ENCODE measurements at places on chromosomes 7 and 10. TPM values are rescaled to one million over a fixed set of nuclear protein-coding genes. Genes with fewer than 3 reads are reported as not detected.

DNA sequence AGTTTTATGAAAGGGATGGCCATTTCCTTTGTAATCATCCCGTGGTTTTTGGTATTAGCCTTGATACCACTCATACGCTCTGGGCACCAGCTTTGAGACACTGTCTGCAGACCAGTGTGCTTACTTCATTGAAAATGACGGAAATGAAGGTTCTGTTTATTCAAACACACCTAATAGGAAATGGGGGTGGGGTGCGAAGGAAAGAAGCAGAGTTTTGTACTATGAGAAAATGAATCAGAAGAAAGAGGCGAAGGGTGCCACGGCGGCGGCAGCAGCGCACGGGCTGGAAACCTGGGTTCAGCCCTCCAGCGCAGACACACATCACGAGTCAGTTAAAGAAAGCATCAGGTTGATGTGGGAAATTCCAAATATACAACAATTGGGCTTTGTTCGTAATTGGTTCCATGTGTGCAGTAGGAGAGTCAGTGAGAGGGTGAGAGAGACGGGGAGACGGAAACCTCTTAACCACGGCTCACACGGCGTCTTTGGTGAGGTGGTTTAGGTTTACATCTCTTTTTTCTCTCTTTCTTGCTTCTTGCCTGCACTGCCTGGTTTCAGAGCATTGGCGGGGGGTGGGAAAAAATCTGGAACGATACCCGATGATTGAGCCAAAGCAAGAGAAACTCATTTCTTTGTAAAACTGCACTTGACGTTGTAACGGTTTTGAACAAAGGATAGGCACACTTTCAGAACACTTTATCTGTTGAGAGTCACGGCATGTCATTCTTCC lies 321.2 kb downstream of the FRMD4A start:
- peak overlapping the region; percentile 88 for H3K4me3 ChIP-seq
- peak overlapping the region; percentile 73 for H3K27ac ChIP-seq
- H3K36me3 ChIP-seq = no peaks in the 10 kb centered on the region
- H3K27me3 ChIP-seq = no peaks in the 10 kb centered on the region

GRCh38 chr7:17300012-17300411 lies 1.6 kb downstream of the AHR start:
- peak overlapping the region; percentile 93 for H3K27ac ChIP-seq
- H3K4me1 ChIP-seq = peaks cover 52% of the 10 kb centered on the region
- no peak for DNase-seq

- peak overlapping the region; percentile 92 for H3K27ac ChIP-seq
- peaks cover 23% of the 10 kb centered on the region for H3K36me3 ChIP-seq
- no peaks in the 10 kb centered on the region for H3K27me3 ChIP-seq
- H3K4me1 ChIP-seq = peaks cover 45% of the 10 kb centered on the region
- no peak overlapping the region for H3K4me3 ChIP-seq
Observed at GRCh38 chr10:102400076-102400475, 4.6 kb downstream of the NFKB2 start.

DNA sequence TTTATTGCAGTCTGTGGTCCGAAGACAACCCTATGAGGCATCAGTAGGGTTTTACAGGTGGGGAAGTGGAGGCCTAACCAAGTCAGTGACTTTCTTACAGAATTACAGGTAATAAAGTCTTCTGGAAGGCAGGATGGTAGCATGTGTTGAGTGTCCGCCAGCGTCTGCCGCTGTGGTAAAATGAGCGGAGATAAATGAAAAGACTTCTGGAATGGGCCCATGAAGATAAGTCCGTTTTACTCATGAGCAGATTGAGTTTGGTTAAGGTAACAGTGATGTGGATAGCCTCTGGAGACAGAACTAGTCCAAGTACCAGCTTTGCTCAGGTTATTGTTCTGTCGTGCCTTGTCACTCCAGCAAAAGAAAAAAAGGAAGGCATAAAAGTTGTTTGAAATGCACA lies 966 bp downstream of the FBH1 start:
- no peaks in the 10 kb centered on the region for H3K27me3 ChIP-seq
- peak overlapping the region; percentile 81 for H3K27ac ChIP-seq
- peak; percentile 11 for DNase-seq

DNA sequence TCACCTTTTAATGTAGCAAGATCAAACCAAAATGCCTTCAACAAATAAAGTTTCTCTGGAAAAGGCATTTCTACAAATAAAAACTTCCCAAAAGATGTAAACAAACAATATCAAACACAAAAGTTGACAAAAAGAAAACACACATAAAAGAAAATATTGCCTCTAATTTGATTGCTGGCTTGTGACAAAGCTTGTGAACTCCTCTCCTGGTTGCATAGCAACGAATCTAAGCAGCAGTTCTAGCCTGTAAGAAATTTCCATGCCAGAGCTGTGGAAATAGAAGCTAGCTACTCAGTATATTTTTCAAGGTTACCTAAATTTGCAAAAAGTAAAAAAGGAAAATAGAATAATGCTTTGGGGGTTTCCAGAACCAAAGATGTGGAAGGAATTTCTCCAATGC lies 173.9 kb upstream of the CDK1 start:
- H3K27me3 ChIP-seq = no peaks in the 10 kb centered on the region
- no peak for DNase-seq
- H3K4me3 ChIP-seq = no peak overlapping the region
- H3K4me1 ChIP-seq = no peaks in the 10 kb centered on the region
- H3K27ac ChIP-seq = no peak overlapping the region
- no peaks in the 10 kb centered on the region for H3K36me3 ChIP-seq

GRCh38 chr7:87604264-87604663 lies 3.6 kb upstream of the ABCB1 start:
- H3K36me3 ChIP-seq = no peaks in the 10 kb centered on the region
- H3K27ac ChIP-seq = no peak overlapping the region
- H3K4me1 ChIP-seq = peaks cover 11% of the 10 kb centered on the region
- peaks cover 17% of the 10 kb centered on the region for H3K27me3 ChIP-seq

DNA sequence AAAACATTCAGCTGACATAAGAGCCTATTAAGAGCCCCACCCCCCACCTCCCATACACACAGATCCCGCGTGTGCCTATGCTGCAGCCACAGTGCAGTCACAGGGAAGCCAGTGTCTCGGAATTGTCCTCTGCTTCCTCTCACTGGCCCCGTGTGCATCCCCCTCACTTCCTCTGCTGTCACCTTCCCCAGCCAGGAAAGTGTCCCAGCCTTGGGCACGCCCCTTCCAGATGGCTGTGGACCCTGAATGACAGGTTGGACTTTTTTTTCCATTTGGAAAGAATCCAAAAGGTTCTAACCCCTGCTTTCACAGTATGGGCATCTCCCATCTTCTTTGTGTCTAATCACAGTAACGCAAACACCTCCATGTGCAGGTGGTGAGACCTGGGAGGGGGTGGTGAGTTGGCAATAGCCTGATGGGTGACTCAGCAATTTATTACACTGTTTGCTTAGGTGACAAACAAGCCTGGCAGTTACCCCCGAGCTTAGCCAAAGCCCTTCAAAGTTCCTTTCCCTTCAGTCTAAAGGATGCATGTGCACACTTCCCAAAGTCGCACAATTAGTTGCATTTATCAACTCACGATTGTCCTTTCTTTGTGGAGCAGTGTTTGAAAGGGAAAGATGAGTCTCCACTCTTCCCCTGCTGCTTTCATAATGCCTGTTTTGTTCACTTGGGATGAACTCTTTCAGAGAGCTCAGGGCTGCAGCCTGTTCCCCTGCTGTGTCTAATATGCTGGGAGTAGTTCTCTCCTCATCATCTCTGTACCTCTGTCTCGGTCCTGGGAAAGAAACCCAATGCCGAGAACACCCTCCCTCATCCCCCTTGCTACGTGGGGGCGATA lies 67.5 kb upstream of the EFCAB10 start:
- H3K27ac ChIP-seq = no peak overlapping the region
- DNase-seq = no peak

DNA sequence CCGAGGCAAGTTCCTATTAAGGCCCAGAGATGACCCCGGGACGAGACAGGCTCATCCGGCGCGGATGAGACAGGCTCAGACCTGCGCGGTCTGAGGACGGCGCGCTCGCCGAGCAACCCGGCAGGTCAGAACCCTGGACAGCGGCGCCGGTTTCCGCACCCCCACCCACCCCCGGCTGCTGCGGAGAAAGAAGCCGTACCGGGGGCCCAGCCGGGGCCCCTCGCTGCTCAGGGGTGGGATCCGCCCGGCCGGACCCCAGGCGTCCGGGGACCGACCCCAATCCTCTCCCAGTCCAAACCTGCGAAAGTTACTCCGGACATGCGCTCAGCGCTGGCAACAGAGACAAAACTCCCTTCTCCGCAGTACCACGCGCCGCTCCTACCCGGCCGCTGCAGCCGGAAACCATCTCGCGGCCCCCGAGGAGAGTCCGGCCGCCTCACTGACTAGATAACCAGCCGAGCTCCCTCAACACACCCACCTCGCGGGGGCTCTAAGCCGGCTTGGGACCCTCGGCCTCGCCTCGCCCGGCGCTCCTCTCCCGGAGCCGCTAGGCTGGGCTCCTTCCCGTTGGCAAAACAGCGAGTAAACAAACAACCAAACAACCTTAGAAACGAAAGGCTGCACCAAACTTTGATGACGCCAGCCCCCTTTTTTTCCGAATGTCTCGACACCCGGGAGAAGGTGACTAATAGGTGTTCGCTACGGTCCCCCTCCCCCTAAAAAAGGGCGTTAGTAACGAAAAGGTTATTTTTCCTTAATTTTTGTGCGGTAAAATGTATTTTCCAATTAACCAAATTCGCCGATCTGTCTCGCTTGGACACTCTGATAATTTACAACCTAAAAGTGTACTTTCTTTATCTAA lies 2.3 kb upstream of the DRGX start:
- H3K36me3 ChIP-seq = no peaks in the 10 kb centered on the region
- no peak overlapping the region for H3K4me3 ChIP-seq
- H3K4me1 ChIP-seq = peaks cover 9% of the 10 kb centered on the region
- H3K27me3 ChIP-seq = peaks cover 33% of the 10 kb centered on the region
- H3K27ac ChIP-seq = no peak overlapping the region

- DNase-seq = no peak
- no peak overlapping the region for H3K27ac ChIP-seq
- no peak overlapping the region for H3K4me3 ChIP-seq
- no peaks in the 10 kb centered on the region for H3K36me3 ChIP-seq
- no peaks in the 10 kb centered on the region for H3K4me1 ChIP-seq
- H3K27me3 ChIP-seq = no peaks in the 10 kb centered on the region
Observed at GRCh38 chr7:100642534-100642907, 1.2 kb upstream of the TFR2 start.

DNA sequence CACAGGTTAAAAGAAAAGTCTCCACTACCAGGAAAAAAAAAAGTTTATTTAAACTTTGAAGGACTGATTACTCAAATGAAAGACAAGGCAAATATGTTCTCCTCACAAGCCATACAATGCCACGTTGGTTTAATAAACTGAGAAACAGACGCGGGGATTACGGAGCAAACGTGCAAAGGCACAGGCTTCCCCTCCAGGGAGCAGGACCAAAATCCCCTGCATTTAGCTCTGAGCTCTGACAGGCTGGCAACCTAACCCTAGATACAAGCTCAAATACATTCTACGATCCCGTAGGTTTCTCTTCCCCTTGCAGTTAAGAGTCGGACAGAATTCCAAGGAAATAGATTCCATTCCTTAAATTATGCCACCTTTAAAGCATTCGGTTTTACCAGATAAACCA lies 7.7 kb upstream of the GRB10 start:
- no peak overlapping the region for H3K4me3 ChIP-seq
- no peak overlapping the region for H3K27ac ChIP-seq
- H3K27me3 ChIP-seq = peaks cover 29% of the 10 kb centered on the region
- H3K4me1 ChIP-seq = no peaks in the 10 kb centered on the region
- no peaks in the 10 kb centered on the region for H3K36me3 ChIP-seq
- no peak for DNase-seq

DNA sequence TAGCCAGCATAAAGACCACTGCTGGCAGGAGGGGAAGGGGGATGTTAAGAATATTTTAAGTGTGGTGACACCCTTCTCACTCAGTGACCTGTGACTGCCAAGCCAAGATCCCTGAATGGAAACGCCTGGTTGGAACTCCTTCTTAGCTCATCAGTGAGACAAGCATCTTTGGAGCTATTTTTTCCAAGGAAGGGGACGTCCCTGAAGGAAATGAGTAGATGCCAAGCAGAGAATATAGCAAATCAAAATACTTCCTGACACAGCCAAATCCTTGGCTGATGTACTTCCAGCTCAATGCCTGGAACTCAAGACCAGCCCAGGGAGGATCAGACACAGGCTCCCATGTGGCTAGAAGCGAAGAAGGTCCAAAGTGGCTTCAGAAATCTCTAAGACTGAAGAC lies 82.2 kb downstream of the SORBS1 start:
- no peak overlapping the region for H3K4me3 ChIP-seq
- no peaks in the 10 kb centered on the region for H3K4me1 ChIP-seq
- H3K27me3 ChIP-seq = no peaks in the 10 kb centered on the region
- no peaks in the 10 kb centered on the region for H3K36me3 ChIP-seq
- no peak overlapping the region for H3K27ac ChIP-seq

GRCh38 chr10:44206127-44206818 lies 178.6 kb downstream of the CXCL12 start:
- H3K36me3 ChIP-seq = no peaks in the 10 kb centered on the region
- no peaks in the 10 kb centered on the region for H3K27me3 ChIP-seq
- H3K4me1 ChIP-seq = no peaks in the 10 kb centered on the region
- no peak overlapping the region for H3K27ac ChIP-seq
- no peak for DNase-seq

- H3K27me3 ChIP-seq = no peaks in the 10 kb centered on the region
- no peak overlapping the region for H3K4me3 ChIP-seq
- DNase-seq = no peak
- no peak overlapping the region for H3K27ac ChIP-seq
Observed at GRCh38 chr7:29574659-29575058, 11.0 kb downstream of the PRR15 start.

DNA sequence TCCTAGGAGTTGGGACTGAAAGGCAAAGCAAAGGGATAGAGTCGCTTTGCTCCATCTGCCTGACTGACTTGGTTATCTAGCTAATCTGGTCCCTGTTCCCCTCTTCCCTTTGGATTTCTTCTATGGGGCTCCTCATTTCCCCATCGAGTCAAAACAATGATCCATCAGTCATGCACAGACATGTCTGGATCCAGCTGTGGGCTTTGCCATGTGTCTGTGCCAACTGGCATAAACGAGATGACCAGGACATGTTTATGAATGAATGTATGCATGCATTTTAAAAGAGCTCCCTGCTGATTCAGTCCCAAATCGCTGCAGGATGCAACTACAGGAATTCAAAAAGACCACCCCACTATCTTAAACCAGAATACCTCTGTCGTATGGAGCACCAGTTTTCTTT lies 122.0 kb downstream of the ARL4A start:
- H3K27ac ChIP-seq = no peak overlapping the region
- no peak overlapping the region for H3K4me3 ChIP-seq
- no peak for DNase-seq
- H3K4me1 ChIP-seq = no peaks in the 10 kb centered on the region

The CALCR gene
- polyA plus RNA-seq = not detected

The SHTN1 gene
- polyA plus RNA-seq = 0.30 TPM

The HACD1 gene
- 53.5 TPM for polyA plus RNA-seq

The FAM131B gene
- polyA plus RNA-seq = not detected

The PCLO gene
- polyA plus RNA-seq = not detected

The GRM3 gene
- polyA plus RNA-seq = not detected

The DOCK1 gene
- not detected for polyA plus RNA-seq

The PNPLA8 gene
- polyA plus RNA-seq = 26.6 TPM

All from CD4-positive, CD25-positive, alpha-beta regulatory T cell (primary cell).